CD4-positive, alpha-beta T cell treated with Interleukin-15 for 4 hours (primary cell): ENCODE measurements at places on chromosomes 1 and 21.
A peak's percentile ranks its signal among the peaks of the same experiment; 100 is the strongest.

DNA sequence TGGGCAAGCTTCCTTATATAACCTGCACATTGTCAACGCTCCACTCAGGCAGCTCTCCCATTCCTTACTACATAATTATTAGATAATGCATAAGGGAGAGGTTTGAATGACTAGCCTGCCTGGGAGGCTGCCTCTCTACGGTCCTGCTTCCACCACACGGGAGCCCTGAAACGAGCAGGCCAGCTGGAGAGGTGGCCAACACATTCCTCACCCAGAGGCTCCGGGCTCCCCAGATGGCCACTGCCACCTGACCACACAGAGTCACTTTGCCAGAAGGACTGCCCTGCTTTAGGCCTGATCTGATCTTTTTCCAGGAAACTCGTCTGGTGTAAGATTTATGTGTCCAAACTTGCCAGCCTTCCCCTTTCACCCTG lies 27.9 kb downstream of the HIVEP3 start:
- DNase-seq: no peak

DNA sequence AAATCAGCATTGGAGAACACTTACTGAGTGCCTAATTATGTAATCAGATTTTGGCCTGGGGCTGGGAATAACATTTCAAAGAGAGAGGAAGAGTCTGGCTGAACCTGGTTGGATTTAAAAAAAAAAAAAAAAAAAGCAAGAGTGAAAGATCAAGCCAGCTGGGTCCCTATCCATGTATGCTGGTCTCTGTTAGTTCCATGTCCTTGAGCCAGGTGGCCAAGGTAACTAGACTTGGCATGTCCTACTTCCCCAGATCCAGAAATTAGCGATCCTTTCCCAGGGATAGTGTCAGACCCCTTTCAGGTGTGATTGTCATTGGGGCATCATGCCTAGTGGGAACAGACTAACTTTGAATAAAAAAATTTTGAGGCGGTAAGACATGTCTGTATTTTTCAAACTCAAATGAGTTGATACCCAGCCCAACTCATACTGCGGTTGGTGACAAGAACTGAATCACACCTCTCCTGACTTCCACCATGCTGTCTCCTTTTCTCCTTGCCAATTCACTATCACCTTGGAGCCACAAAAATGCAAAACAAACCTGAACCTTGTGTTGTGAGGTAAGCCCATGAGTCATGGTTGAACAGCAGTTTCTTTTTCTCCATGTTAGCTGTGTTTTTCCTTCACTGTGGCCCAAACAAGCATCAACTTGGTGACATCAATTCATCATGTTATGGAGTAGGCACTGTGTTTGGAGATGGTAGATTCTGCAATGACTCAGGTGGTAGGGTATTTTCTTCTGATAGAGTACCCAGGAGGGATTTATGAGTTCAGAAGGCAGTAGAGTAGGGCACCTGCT lies 24.5 kb upstream of the PPP2R5A start:
- DNase-seq: peak; percentile 31

- no peak for DNase-seq
These were observed 149.2 kb downstream of the OMA1 start for GRCh38 chr1:58397187-58397820.

DNA sequence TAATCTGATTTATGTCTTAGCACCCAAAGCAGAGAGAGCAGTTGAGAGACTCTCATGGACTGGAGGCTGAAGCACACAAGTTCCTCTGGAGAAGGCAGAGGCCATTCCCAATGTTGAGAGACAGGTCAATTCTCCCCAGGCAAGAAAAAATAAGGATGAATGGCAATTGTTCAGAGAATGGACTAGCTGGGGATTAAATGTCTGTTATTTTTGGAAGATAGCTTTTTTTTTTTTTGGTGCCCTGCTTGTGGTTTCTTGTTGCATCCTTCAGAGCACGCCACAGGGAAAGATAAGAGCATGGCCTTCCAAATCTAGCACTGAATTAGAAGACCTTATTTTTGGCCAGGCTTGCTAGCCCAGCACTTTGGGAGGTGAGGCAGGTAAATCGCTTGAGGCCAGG lies 65.6 kb upstream of the ERRFI1 start:
- DNase-seq: no peak

DNA sequence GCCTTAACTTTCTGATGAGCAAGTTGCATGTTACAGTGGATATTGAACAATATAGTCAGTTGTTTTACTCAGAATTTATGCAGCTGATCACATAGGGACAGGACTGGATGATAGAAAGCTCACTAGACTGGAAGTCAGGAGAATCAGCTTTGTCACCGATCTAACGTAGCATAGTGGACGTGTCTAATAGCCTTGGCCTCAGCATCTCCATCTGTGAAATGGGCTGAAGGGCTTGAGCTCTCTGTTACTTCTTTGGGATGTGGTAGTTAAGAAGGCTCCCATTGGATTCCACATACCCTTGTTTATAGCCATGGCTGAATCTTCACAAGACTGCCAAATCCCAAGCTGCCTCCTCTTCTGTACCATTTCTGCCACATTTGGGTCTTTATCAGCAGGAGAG lies 190.6 kb downstream of the GRIK1 start:
- DNase-seq: no peak

DNA sequence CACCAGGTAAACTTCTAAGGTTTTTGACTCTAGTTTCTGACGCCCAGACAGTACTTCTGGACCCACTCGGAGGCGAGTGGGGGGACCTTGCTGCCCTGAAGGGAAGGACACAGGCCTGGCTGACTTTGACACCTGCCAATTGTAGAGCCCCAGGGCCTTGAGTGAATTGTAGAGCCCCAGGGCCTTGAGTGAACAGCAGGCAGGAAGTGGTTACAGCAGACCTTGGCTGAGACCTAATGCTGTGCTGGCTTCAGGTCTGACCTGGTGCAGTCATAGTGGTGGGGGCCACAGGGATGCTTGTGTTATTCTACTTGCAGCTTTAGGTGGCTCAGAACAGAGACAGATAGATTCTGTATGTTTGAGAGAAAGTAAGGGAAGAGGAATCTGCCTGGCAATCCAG lies 344.3 kb downstream of the DUSP10 start:
- no peak for DNase-seq

DNA sequence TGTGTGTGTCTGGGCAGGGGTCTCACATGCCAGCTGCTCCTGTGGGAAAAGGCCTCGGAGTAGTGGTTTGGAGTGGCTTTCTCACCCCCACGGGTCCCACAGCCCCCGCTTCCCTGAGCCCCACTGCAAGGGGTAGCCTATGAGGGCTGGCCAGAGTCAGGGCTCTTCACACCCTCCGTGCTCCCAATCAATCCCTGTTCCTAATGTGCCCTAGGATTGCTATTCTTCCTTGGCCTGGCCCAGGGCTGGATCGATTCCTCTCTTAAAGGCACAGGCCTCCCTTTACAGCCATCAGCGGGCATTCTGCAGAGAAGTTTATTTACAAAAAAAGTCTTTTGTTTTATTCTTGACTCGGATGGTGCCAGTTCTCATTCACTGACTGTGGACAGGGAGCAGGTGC lies 19.3 kb upstream of the ACTL8 start:
- no peak for DNase-seq

DNA sequence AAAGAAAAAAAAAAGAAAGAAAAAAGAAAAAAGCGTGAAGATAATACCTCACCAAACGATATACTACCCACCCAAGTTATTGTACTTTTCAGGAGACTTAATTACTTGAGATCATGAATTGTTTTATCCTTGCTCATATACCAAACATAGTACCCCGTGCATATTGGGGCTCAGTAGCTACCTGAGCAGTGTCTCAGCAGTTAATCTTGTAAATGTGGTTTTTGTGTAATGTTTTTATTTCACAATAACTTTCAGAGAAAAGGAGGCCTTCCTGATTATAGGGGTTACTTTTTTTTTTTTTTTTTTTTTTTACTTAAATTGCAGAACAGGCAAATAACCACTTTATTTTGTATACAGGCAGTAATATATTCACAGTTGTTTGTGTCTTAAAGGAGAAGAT lies 80.3 kb downstream of the OSBPL9 start:
- DNase-seq: no peak

DNA sequence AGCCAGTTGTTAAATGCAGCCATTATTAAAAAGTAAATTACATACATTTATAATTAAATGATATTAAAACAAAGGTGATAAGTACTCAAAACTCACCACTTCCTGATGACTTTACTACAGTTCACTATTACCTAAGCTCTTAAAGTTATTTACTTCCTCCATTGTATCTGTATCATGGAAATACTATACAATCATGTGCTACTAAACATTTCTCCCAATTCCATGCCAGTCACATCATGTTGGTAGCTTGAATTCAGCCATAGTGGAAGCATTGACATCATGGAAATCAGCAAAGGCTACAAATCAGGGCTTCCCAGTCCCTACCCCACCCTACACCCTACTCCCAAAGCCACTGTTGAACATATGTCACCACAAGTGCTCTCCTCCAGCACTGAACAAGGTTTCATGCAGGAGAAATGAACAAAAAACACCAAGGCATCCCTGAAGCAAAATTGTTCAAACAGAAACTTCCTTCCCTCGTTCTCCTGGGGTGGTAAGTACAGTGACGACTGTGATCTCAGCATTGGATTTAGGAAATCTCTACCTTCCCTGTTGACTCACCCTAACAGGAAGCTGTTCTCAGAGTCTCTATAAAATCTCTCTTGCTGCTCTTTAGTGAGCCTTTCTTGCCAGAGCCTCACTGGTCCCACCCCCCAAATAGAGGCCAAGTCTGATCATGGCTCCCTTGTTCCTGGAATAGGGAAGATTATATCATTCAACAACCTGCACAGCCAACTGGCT lies 12.7 kb downstream of the VSIG8 start:
- no peak for DNase-seq

DNA sequence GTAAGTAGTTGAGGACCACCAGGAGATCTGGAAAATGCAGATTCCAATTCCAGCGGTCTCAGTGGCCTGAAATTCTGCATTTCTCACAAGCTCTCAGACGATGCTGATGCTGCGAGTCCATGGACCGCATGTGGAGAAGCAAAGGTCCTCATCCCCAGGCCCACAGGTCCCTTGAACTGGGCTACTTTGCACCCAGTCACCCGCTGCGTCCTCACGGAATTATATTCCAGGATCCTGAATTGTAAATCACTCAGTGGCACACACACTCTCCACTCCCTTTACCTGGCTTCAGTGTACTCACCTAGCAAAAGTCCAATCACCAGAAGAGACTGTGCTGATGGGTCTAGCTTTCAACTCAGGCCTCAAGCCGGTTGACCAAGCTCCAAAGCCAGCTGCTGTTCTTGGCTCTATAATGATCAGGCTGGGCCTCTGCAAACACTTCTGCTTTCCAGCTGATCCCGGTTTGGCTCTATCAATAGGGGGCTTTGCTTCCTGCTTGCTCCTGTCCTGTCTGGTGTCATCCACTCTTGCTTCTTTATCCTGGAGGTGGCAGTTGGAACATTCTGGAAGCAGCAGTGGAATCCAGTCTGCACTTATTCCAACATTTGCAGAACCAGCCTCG lies 904 bp upstream of the RPL22 start:
- no peak for DNase-seq

DNA sequence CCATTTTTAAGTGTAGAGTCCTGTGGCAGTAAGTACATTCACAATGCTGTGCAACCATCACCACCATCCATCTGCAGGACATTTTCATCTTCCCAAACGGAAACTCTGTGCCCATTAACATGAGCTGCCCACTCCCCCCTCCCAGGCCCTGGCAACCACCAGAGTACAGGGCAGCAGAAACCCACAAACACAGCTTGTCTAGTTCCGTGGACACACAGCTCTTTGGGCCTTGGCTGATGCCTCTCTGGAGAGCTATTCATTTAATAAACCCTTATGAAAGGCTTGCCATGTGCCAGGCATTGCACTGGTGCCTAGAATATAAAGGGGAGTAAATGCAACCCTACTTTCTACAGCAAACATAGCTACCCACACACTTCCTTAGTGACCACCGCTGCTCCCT lies 28.0 kb downstream of the STUM start:
- no peak for DNase-seq

DNA sequence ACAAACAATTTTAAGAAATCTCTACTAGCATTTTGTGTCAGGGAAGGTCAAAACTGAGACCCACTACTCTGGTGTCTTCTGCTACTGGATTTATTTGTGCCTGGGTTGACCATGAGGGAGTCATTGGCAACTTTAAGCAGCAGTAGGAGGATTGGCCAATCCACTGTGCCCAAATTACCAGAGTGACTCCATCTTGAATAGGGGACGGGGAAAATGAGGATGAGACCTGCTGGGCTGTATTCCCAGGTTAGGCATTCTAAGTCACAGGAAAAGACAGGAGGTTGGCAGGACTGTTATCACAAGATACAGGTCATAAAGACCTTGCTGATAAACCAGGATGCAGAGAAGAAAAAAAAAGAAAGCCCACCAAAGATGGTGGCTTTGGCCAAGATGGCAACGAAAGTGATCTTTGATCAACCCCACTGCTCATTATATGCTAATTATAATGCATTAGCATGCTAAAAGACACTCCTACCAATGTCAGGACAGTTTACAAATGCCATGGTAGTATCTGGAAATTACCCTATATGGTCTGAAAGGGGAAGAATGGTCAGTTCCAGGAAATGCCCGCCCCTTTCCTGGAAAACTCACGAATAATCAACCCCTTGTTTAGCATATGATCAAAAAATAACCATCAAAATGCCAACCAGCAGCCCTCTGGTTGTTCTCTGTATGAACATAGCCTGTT lies 200.9 kb downstream of the LTN1 start:
- no peak for DNase-seq

DNA sequence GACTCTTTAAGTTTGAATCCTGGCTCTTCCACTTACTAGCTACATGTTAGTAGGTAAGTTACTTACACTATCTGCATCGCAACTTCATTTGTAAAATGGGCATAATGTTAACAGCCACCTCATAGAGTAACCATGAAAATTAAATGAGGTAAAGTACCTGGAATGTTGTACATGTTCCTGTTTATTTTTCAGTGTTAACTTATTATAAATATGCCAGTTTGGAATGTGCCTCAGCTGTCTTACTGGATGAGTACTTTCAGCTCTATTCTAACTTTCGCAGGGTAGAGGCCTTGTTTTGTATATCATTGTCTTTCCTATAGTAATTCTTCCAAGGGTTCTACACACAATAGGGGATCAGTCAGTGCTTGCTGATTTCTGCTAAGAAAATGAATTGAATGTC lies 167.4 kb downstream of the DUSP10 start:
- no peak for DNase-seq

- no peak for DNase-seq
These were observed 354.4 kb downstream of the SETD4 start for GRCh38 chr21:35705888-35706287.

GRCh38 chr1:11447903-11448302 lies 31.1 kb upstream of the DISP3 start:
- no peak for DNase-seq

- DNase-seq: no peak
These were observed 33.6 kb downstream of the CD55 start for GRCh38 chr1:207355060-207355459.

DNA sequence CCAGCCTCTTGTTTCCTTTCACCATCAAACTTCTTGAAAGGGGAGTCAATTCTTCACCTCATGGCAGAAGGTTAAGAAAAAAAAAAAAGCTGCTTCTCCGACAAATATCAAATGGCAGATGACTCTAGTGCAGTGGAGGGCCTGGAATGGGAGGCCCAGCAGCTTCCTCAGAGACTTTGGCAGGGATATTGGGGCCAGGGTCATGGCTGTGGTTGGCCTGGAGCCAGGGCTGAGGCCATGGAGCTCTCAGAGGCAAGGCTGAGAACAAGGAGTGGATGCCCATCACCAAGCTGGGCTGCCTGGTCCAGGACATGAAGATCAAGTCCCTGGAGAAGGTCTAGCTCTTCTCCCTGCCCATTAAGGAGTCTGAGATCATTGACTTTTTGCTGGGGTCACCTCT lies 18.7 kb downstream of the MTF1 start:
- DNase-seq: no peak

- DNase-seq: no peak
These were observed 73.9 kb upstream of the TNFSF4 start for GRCh38 chr1:173280899-173281660.
